ENCODE measurements at places on chromosomes 7 and 10. TPM values are rescaled to one million over a fixed set of nuclear protein-coding genes. Genes with fewer than 3 reads are reported as not detected.

The METTL27 gene
- total RNA-seq, result not detected

The FAM25A gene
- total RNA-seq, result not detected

DNA sequence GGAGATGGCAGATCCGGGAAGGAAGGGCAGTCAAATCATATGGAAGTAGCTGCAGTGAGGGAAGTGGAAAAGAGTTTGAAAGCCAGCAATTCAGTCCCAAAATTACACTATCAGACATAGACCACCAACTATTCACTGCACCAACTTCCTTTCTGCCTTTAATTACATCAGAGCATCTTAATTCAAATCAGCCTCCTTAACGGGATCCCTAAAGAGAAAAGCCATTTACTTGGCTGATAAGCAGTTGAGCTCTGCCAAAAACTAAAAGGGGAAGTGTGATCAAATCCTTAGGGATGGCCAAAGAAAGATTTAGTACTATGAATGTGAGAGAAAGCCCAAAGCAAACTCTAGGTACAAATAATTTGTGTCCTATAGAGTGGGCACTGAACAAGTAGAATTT, 110.4 kb downstream of the AMPH start:
- DNase-seq, result no peak

- no peak for DNase-seq
These were observed 21.8 kb upstream of the ZMIZ1 start for GRCh38 chr10:79046741-79047583.

The CNPY1 gene
- total RNA-seq, result not detected

- no peak for DNase-seq
These were observed 164.3 kb downstream of the GRID1 start for GRCh38 chr10:86202226-86202735.

Measured in Karpas-422 (cell line).